ENCODE measurements at places on chromosomes 1 and 21. TPM values are rescaled to one million over a fixed set of nuclear protein-coding genes. Genes with fewer than 3 reads are reported as not detected.

Gene FCRL4
- not detected for total RNA-seq

Gene LHX8
- total RNA-seq = not detected

Gene ARTN
- 138 TPM for total RNA-seq

Gene SELE
- not detected for total RNA-seq

Gene EPS8L3
- not detected for total RNA-seq

DNA sequence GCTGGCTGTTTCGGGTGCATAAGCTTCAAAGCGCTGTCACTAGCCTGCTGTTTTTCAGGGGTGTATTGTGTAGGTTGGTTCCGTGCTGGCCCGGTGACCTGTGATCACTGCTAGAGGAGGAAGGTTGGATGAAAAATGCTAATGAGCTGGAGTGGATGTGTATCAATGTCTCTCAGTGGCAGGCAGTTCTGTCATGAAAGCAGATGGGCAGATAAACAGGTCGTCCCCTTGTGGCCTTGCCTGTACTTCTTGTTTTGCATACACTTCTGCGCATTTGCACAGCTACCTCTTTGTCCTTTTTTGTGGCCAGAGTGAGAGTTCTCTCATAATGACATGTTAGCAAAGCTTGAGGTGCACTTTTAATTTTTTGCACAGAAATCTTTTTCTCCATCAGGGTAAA is 2.9 kb downstream of the SELENON start:
- DNase-seq = no peak

DNA sequence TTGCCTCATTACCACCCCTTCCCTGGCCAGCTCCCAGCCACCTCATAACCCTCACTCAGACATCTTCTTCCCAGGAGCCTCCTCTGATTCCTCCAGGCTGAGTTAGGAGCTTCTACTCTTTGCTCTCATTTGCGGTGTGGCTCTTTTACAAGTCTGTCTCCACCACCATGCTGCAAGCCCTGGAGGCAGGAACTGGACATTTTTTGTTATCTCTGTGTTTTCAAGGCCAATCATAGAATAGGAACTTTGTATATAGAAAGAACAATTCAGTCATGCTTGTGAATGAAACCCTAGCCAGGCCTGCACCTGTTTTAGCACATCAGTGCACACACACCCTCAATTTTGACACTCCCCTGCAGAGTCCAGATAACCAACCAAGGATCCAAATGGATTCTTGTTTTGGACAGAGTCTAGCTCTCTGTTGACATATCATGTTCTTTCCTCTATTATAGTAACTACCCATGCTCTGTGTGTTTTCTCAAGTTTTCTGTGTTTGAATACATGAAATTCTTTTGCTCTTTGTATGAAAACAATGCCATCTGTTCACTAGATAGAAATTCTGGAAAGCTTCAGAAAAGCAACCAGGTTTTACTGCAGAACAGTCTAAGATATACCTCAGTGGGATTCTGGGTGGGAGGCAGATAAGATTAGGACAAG is 60.9 kb upstream of the ZNF648 start:
- no peak for DNase-seq

DNA sequence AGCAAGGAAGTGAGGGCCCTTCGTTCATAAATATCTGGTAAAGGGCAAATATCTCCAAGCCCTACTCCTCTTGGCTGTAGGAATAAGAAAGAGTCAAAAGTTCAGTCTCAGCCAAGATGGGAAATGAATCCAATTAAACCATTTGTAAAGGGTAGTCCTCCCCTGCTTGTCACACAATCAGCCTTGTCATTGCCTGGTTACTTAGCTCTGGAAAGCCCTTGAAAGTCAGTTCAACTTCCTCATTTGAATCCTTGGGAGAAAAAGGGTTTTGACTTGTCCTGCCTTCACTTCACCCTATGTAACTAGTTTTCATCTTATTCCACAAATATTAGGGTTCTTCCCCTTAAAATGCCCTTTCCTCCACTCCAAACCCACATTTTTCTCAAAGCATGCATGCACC is 100.0 kb downstream of the ELAVL4 start:
- no peak for DNase-seq

GRCh38 chr1:47838562-47839432 is 158.4 kb downstream of the TRABD2B start:
- DNase-seq = no peak
